AG04450 (cell line): ENCODE measurements at places on chromosomes 4 and X.

DNA sequence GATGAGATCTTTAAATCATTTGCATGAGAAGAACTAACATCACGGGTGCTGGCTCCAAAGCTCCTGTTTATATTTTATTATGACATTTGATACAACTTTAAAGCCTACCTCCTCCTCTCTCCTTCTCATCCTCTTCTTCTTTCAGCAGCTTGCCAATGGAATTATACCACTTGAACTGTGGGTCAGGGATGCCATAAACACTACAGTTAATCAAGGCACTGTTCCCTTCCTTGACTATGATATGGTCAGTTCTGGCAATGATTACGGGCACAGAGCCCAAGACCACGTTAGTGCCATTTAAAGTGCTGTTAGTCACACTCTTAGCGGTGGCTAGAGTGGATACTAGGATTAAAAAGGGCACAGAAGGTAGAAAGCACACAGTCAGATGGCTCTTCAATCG lies 20.7 kb downstream of the MFAP3L start:
- no peak for DNase-seq

- no peak for DNase-seq
These were observed 314.5 kb downstream of the CAMK2D start for GRCh38 chr4:113447061-113447460.

GRCh38 chrX:97867266-97867665 lies 983.6 kb downstream of the RPA4 start:
- DNase-seq = no peak

GRCh38 chrX:114134465-114134864 lies 449.4 kb upstream of the HTR2C start:
- no peak for DNase-seq

DNA sequence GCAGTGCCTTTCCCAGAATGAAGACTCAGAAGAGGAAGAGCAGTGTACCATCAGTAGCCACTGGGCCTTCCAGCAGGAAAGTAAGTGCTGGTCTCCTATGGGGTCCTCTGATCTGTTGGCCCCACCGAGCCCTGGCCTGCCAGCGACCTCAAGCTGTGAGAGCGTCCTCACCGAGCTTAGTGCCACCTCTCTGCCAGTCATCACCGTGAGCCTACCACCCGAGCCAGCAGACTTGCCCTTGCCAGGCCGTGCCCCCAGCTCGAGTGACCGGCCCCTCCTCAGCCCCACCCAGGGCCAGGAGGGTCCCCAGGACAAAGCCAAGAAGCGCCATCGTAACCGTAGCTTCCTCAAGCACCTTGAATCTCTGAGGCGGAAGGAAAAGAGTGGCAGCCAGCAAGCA lies 69.7 kb downstream of the STARD8 start:
- no peak for DNase-seq

- DNase-seq = no peak
These were observed 77.0 kb downstream of the GPC3 start for GRCh38 chrX:133908223-133908955.

DNA sequence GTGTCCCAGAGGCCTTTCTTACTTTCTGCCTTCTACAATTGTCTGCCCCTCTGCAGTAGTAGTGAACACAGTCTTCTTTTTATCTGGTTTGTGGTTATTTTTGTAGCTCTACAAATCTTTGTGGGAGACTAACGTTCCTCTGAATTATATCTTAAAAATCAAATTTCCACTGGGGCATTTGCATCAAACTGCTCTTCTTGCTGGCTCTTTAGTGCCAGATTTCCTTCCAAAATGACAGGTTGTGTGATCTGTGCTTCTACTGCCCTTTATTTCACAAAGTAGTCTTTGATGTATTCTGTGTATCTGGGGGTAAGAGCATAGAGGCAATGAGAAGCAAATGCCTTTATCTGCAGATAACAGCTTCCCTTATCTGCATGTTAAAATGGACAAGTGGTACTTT lies 34.5 kb downstream of the TSPAN7 start:
- DNase-seq = no peak

- DNase-seq = no peak
These were observed 22.1 kb downstream of the PPP1R2C start for GRCh38 chrX:42755815-42756214.

GRCh38 chr4:38114386-38115150 lies 154.4 kb downstream of the PTTG2 start:
- DNase-seq = no peak

DNA sequence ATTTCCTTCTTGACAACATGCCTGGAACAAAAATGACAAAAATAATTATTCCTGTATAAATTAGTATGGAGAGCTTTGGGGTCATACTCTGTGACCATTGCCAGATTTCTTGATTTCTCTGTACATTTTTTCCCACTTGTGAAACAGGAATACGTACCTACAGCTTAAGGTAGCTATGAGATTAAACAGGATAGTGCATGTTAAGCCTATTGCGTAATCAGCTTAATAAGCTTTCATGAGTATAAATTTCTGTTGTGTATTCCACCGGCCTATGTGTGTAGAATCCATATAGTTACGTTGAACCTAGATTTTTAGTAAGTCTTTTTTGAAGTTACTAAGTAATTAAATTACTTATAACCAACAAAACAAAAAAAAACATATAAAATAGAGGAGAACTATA lies 334.9 kb downstream of the DCTD start:
- DNase-seq = no peak

DNA sequence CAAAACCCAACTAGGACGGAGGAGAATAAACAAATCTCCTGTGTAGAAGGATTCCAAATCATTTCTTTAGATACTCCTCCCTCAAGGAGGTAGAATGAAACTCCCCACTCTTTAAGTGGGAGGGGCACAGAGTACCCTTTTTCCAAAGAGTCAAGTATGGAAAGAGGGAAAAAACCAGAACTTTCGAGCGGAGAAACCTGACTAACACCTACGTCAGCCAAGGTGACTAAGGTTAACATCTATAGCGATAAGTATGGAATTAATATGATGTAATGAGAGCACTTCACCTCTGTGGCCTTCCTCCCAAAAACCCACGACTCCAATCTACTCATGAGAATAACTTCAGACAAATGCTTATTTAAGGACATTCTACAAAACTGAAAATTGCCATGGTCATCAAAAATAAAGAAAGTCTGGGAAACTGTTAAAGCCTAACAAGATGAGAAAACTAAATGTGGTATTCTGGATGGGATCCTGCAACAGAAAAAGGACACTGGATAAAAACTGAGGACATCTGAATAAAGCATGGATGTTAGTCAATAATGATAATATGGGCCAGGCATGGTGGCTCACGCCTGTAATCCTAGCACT lies 157.0 kb upstream of the MAP3K15 start:
- DNase-seq = no peak
